NCI-H2227 treated with DMSO at 0.1 percent for 48 hours (cell line): ENCODE measurements at places on chromosomes 1 and 21.
A peak's percentile ranks its signal among the peaks of the same experiment; 100 is the strongest.

DNA sequence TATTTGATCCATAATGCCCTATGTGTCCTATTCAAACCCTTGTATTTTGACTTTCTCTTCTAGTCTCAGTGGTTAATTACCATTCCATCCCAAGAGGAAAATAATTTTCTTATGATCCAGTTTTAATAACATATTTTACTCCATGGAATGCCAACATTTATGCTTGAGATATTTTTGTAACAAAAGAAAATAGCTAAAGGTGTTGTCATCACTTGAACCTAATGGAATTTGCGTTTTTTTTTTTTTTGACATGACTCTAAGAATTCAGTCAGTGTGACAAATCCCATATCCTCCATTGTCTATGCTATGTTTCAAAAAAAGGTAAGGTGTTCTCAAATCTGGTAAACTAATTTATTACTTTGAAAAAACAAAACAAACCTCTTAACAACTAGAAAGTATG is 324.1 kb upstream of the ADAMTS5 start:
- no peak for DNase-seq

GRCh38 chr1:89962742-89963075 is 32.2 kb upstream of the ZNF326 start:
- no peak for DNase-seq

- DNase-seq: no peak
Observed at GRCh38 chr1:81703756-81704463, 96.8 kb upstream of the ADGRL2 start.

- no peak for DNase-seq
Observed at GRCh38 chr1:25064465-25065240, 134.6 kb upstream of the RUNX3 start.

DNA sequence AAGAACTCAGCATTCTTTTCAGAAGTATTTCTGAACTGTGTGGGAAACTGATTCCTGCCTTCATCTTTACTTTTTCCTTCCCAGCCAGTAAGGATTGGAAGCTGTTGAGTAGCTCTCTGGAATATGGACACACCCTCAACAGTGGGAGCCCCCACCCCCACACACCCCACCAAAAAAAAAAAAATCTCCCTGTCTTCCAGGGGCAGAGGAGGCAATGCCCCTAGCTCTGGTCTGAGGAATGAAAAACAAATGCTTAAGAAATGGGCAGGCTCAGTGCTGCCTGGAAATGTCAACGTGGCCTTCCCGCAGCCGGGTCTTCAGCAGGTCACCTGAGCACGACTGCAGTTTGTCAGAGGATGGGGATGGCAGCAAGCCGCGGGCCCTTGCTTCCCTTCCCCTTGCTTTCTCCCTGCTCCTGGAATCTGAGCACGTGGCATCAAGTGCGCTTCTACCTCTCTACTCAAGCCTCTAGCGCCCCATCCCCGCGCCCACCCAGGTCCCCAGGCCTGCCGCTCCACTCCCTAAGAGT is 479 bp downstream of the RGS16 start:
- peak; percentile 61 for DNase-seq

- no peak for DNase-seq
Observed at GRCh38 chr1:244214009-244214967, 163.2 kb downstream of the ZBTB18 start.

DNA sequence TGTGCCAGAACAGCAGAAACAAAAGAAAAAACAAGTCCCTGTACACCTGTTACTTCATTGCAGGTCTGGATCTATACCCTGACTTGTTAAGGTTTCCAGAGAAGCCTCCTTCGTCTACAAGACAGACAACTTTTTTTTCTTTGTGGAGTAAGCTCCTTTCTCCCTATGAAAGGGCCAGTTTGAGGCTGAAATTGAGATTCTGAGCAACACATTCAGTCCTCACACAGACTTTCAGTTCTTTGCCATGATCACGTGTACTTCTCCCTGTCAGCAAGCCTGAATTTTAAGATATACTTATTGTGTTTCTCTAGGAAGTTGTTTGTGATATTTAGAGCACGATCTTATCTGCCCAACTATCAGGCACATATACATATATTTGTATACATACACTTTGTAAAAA is 374.0 kb downstream of the NTNG1 start:
- no peak for DNase-seq
